A549 treated with Mapracorat at 1 μM for 4 hours (cell line): ENCODE measurements at places on chromosomes 7 and 10. TPM values are rescaled to one million over a fixed set of nuclear protein-coding genes. Genes with fewer than 3 reads are reported as not detected.

Gene SKIDA1
- 0.85 to 1.3 TPM (median 1.0 TPM) in 5 replicates for total RNA-seq

Gene MYL10
- not detected in 5 replicates for total RNA-seq

Gene NPY4R
- 30.1 to 46.1 TPM (median 41.4 TPM) in 5 replicates for total RNA-seq

Gene NODAL
- not detected in 5 replicates for total RNA-seq

Gene ZNRF2
- total RNA-seq = 4.3 to 6.9 TPM (median 6.1 TPM) in 5 replicates

Gene CYP26C1
- 0.07 TPM in 1 of 5 replicates, not detected in the others for total RNA-seq

Gene STEAP4
- 0.07 TPM in 1 of 5 replicates, not detected in the others for total RNA-seq

Gene SCART1
- 0.07 to 0.24 TPM (median 0.16 TPM) in 5 replicates for total RNA-seq

Gene STEAP1
- 13.5 to 18.0 TPM (median 14.4 TPM) in 5 replicates for total RNA-seq

Gene TMEM270
- 0.16 to 0.40 TPM (median 0.22 TPM) in 3 of 5 replicates, not detected in the others for total RNA-seq

Gene HABP2
- total RNA-seq = 0.04 to 0.13 TPM (median 0.09 TPM) in 4 of 5 replicates, not detected in the other

Gene ITGA8
- not detected in 5 replicates for total RNA-seq

Gene NEUROG3
- total RNA-seq = not detected in 5 replicates

Gene CFTR
- not detected in 5 replicates for total RNA-seq

Gene SH2D4B
- 0.05 to 0.09 TPM (median 0.07 TPM) in 3 of 5 replicates, not detected in the others for total RNA-seq
